ENCODE measurements at places on chromosomes 5 and 9. TPM values are rescaled to one million over a fixed set of nuclear protein-coding genes. Genes with fewer than 3 reads are reported as not detected.

GRCh38 chr5:176693477-176693851 is 46.2 kb downstream of the TSPAN17 start:
- no peak for DNase-seq

The IL3 gene
- total RNA-seq = not detected

The SPINK1 gene
- total RNA-seq = not detected

The SPATA9 gene
- total RNA-seq = 0.29 TPM

The DHX29 gene
- total RNA-seq = 23.1 TPM

- no peak for DNase-seq
Observed at GRCh38 chr9:112493393-112494137, 6.9 kb downstream of the KIAA1958 start.

- no peak for DNase-seq
Observed at GRCh38 chr5:96427824-96428223, 5.2 kb downstream of the PCSK1 start.

DNA sequence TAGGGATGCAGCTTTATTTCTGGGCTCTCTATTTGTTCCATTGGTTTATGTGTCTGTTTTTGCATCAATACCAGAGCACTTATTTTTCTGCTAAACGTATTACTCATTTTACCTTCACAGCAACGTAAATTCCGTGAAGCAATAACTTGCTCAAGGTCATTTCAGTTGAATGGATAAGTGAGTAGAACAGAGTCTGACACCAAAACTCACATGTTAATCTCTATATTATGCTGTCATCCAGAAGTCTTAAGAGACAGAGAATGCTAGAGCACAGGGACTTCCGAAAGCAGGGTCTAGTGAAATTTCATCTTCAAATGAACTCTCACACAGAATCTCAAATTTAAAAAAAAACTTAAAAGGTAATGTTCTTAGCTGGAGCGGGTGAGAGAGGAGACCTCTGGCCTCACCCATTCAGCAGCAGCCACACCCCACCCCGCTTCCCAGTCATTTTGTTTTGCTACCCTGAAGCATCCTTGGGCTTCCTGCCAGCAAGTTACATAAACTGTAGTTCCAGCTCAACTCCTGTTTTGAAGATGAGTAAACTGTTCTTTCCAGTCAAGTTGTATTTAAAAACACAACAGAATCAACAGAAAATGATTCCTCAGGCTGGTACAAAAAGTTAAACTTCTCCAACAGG is 69.3 kb downstream of the TRIM36 start:
- no peak for DNase-seq

GRCh38 chr9:115204904-115205453 is 87.0 kb upstream of the TNC start:
- no peak for DNase-seq

- DNase-seq = no peak
Observed at GRCh38 chr9:37943345-37944265, 39.7 kb upstream of the SLC25A51 start.

The DDX4 gene
- not detected for total RNA-seq

DNA sequence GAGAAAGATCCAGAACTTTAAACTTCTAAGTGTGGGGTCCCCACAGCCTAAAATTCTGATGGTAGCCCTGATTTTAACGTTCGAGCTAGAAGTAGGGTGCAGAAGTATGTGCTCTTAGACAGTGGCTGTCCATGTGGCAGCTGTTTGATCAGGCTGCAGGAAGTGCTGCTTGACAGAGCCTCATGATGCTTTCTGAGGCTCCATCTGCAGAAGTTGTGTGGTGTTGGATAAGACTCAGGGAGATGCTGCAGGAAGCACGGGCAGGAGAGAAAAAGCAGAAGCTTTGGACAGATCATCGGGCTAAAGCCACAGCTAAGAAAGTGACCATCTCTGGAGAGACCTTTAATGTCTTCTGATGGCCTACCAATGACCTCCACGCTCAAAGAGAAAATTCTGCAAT is 8.1 kb downstream of the MTMR12 start:
- DNase-seq = no peak

The PTGR1 gene
- total RNA-seq = 20.3 TPM

The OCLN gene
- 1.9 TPM for total RNA-seq

- peak; percentile 89 for DNase-seq
Observed at GRCh38 chr5:138032028-138032571, 779 bp downstream of the FAM13B start.

GRCh38 chr5:160390787-160391696 is 8.8 kb downstream of the FAM200C start:
- no peak for DNase-seq

DNA sequence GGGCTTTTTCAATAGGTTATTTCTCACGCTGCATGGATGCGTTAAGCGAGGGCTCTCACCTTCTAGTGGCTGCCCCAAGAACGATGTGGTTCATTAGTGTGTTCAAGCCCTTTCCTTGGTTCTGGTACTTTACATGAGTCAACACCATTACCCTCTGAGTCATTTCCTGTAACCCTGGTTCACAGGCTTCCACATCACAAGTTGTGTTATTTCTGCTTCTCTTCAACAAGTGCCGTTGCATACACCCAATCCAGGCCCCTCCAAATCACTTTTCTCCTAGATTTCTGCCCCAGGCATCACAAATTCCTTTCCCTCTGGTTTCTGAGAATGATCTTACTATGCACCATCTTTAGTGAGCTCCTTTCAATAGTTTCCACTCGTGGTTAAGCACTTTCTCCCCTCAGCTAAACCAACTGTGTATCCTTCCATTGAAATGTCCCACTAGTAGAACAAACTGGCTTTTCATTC is 69.5 kb upstream of the RAD23B start:
- DNase-seq = no peak

DNA sequence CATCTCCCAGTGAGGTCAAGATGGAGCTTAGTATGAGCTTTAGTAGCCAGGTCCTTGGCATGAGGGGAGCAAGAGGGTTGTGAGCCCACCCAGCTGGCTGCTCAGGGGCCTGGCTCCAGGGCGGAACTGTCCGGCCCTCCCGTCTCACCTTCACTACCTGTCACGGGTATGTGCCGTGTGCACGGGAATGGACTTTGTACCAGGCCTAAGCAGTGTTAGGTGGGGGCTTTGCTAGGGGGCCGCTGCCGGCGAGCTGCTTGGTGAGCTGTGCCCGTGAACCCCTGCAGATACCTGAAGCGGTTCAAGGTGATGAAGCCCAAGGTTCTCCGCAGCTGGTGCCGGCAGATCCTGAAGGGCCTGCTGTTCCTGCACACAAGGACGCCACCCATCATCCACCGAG is 46.7 kb downstream of the WNK2 start:
- no peak for DNase-seq

GRCh38 chr9:18274693-18275092 is 199.3 kb upstream of the ADAMTSL1 start:
- no peak for DNase-seq

DNA sequence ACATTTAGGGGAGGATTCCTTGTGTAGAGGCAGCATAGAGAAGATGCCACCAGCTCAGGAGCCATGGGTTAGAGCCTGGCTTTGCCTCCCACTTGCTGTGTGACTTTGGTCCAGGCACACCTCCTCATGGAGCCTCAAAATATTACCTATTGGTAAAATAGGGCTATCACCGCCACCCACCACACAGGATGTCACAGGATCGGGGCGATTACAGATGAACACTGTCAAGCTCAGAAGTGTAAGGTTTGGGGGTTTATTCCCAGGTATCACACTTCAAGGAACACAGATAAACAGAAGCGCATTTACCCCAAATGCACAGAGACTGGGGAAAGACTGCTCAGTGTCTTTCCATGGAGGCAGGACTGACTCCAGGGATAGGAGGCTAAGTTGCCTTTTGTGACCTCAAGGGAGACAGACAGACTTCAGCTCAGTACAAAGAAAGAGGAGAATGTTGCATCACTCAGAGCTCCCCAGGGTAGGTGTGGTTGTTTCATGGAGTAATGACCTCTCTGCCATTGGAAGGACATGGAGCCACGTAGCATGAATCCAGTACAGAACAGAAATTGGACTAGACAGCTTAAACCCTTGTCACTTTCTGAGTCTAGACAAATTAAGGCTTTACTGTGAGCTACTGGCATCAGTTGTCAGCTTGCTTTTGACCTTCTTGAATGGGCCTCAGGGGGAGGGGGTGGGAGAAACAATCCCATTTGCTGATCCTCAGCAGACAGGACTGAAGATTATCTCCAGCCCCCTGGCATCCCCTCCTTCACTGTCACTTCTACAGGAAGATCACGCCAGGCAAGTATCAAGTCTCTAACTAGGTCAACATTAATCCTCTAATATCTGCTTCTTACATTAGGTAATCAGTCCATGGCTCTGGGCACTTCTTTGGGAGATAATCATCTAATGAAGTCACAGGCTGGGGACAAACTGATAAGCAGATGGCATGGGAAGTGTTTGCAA is 6.5 kb downstream of the TRAF1 start:
- DNase-seq = no peak

DNA sequence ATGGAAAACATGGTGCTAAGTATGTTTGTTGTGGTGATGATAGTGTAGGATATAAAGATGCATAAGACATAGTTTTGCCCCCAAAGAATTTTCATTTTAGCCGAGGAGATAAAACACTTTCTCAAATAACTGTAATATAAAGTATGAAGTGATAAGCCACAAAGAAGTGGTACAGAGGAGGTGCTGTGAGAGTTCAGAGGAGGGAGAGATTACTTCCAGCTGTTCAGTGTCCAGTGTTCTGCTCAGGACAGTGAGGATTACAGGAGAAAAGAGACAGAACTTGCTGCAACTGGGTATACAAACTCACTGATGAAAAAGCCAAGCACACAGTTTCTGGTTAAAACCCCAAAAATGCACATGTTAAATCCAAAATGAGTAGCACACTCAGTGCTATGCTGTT is 309.3 kb downstream of the KIAA0825 start:
- DNase-seq = no peak

DNA sequence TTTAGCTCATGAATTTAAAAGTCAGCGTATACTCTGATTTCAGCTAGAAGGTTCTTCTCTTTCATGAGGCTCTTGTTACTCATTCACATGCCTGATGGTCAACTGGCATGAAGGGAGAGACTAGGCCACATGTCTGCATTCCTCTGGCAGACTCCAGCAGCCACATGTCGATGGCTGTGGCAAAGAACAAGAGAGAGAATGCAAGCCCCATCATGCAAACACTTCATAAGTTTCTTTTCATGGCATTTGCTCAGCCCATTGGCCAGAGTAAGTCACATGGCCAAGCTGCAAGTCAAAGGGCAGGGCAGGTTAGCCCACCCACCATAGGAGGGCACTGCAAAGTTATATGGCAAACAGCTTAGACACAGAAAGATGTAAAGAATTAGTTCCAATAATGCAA is 5.4 kb downstream of the KCNV2 start:
- DNase-seq = no peak

- DNase-seq = no peak
Observed at GRCh38 chr9:98482226-98482625, 226.5 kb downstream of the GABBR2 start.

The ZFP37 gene
- 4.4 TPM for total RNA-seq

GRCh38 chr9:2126331-2126803 is 111.2 kb downstream of the SMARCA2 start:
- no peak for DNase-seq

GRCh38 chr5:119570910-119571309 is 58.4 kb upstream of the FAM170A start:
- no peak for DNase-seq

GRCh38 chr9:135180586-135180985 is 93.1 kb downstream of the OLFM1 start:
- DNase-seq = no peak

The BASP1 gene
- total RNA-seq = 25.2 TPM

DNA sequence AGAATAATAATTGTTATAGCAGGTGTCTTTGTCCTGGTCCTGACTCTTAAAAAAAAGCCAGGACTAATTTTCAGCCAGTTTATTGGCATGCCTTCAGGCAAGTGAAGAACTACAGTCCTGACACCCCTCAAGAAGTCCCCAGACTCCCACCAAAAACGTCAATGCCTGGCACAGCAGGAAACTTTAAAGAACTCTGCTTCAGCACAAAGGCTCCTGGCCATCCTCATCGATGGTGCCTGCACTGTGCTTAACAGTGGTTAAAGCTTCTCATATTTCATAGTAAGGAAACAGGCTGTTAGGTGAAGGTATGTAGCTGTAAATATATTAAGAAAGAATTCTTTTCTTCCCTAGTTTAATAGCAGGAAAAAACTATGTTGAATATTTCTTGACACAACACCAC is 280.1 kb upstream of the PUM3 start:
- no peak for DNase-seq

DNA sequence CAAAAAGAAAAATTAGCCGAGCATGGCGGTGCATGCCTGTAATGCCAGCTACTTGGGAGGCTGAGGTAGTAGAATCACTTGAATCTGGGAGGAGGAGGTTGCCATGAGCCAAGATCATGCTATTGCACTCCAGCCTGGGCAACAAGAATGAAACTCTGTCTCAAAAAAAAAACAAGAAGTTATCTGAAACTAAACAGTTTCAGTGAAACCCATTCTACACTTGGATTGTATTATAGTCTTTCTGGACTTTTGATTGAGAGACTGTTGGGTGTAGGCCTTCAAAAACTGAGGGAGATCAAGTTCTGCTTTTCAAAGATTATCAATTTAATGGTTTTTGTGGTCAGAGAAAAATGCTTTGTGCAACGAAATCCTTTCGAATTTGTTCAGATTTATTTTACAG is 34.6 kb upstream of the SPINK5 start:
- DNase-seq = no peak

The GABRA1 gene
- not detected for total RNA-seq

- DNase-seq = no peak
Observed at GRCh38 chr9:107971241-107971640, 481.7 kb upstream of the KLF4 start.

The PCDHA1 gene
- total RNA-seq = not detected

- DNase-seq = no peak
Observed at GRCh38 chr5:170339780-170340167, 42.2 kb upstream of the LCP2 start.

DNA sequence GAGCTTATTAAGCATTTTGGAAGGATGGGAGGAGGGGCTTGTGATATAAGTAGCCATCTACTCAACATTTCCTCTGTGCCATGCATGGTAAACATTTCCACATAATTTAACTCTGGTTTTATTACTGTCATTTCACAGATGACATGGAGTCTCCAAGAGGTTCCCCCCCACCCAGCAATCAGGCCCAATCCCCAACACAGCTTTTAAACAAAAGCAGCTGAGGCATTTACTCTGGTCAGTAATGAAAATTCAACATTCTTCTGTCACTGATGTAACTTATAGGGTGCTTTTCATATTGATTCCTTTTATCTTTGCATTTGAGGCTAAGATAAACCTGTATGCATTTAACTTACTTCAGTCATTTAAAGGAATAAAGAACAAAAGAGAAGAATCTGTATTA is 128.1 kb downstream of the COL23A1 start:
- no peak for DNase-seq

Data from posterior vena cava (tissue), 2 donors.